Heart right ventricle (tissue), 16 donors: ENCODE measurements at places on chromosomes 11 and 22. TPM values are rescaled to one million over a fixed set of nuclear protein-coding genes. Genes with fewer than 3 reads are reported as not detected.

CSF2RB gene
- total RNA-seq: 1.5 TPM

THOC5 gene
- 37.5 TPM for total RNA-seq

SYT7 gene
- 20.7 TPM for total RNA-seq

P4HA3 gene
- total RNA-seq: not detected

BEST1 gene
- total RNA-seq: 0.39 TPM

OLFML1 gene
- 2.5 TPM for total RNA-seq
